ENCODE measurements at places on chromosomes 5 and 9. TPM values are rescaled to one million over a fixed set of nuclear protein-coding genes. Genes with fewer than 3 reads are reported as not detected.

GRCh38 chr5:143110591-143110990 is 292.9 kb downstream of the NR3C1 start:
- no peak for DNase-seq

The DMRTA1 gene
- total RNA-seq: not detected

GRCh38 chr9:133569121-133569785 is 34.7 kb downstream of the ADAMTSL2 start:
- no peak for DNase-seq

GRCh38 chr5:42912184-42912798 is 100.6 kb upstream of the SELENOP start:
- DNase-seq: no peak

GRCh38 chr5:176389135-176390123 is 878 bp downstream of the HIGD2A start:
- no peak for DNase-seq

DNA sequence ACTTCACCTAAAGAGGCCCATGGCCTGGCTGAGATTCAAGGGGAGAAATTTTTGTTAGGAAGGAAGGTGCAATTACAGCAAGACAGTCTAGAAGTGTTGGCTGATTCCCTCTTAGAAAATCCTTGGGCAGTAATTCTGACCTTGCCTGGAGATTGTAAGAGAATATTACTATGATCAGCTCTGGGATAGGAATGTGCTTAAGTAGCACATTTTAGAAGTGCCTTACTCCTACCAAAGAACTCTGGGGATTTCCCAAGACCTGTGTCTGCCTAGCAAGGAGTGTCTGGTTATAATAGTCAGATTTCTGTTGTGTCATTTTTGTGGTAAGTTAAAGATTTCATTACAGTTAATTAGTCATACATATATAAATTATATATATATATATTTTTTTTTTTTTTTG is 52.3 kb downstream of the NLN start:
- DNase-seq: no peak

The FAM174A gene
- 5.3 TPM for total RNA-seq

DNA sequence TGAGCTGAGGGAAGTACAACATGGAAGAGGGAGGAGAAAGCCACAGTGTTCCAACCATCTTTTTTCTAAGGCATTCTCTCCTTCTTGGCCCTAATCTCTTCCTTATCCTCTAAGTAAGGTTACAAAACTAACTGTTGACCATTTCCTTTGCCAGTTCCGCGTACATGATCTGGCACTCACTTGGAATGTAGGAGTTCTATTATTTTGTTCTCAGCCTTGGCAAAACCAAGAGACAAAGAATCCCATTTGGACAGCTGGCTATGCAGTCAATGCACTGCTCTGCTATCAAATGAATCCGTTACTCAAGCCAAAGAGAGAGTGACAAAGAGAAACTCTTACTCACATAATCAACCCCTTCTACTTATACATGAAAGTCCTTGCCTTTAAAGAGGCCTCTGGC is 410.3 kb downstream of the DTWD2 start:
- no peak for DNase-seq

The FRMD3 gene
- total RNA-seq: 1.2 TPM

GRCh38 chr5:565782-566440 is 41.7 kb upstream of the SLC9A3 start:
- DNase-seq: no peak

DNA sequence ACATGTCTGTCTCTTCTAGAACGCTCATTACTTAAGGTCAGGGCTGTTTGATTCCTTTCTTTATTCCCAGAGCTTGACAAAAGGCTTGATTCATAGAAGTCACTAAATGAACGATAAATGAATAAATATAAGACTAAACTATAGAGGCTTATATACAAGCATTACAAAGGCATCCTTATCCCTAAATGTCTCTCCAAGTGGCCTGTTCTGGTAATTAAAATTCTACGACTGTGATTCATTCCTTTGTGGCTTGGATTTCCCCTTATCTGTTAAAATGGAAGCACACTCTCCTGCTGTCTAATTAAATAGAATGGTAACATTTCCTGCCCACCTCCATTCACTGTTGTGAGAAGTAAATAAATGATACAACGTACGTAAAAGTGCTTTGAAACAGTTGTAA is 49.5 kb downstream of the C7 start:
- DNase-seq: no peak

DNA sequence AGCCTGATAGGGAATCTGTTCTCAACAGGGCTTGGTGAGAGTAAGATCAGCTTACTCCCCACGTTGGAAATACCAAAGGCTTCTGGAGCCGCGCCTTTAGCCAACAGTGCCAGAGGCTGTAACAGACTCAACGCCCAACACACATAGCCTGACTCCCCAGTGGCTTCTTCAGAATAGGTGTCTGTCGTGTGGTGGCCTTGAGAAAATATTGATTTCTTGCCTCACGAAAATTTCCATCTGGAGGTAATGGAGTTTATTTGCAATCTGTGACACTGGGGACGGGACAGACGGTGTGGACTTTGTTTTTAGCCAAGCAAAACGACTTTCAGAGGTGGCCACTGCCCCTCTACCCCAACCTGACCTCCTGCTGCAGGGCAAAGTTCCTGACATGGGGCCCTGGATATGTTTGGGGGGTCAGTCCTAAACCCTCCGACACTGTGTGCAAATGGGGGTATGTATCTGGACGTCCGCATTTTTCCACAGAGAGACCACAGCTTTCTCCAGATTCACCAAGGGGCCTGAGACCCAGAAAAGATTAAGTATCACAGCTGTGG is 189.3 kb downstream of the CDK5RAP2 start:
- DNase-seq: no peak

GRCh38 chr9:111056538-111056937 is 18.3 kb upstream of the LPAR1 start:
- no peak for DNase-seq

- no peak for DNase-seq
Observed at GRCh38 chr9:26662476-26662875, 230.1 kb downstream of the CAAP1 start.

- DNase-seq: no peak
Observed at GRCh38 chr9:32260151-32260862, 124.1 kb upstream of the ACO1 start.

The PCDHGC5 gene
- total RNA-seq: not detected

DNA sequence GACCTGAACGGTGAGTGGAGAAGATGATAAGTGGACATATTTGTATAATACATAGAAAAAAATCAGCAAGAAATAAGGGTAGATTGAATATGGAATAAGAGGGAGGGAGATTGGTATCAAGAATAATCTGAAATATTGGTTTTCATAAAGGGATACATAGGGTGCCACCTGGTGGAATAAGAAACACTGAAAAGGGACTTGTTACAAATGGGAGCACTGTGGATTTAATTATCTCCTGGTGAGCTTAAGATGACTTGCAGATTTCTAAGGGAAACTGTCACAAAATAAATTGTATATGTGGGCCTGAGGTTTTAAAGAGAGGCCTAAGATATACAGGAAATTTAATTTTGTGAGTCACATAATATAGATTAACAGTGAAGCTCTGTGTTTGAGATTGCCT is 1403.5 kb upstream of the CDH18 start:
- no peak for DNase-seq

DNA sequence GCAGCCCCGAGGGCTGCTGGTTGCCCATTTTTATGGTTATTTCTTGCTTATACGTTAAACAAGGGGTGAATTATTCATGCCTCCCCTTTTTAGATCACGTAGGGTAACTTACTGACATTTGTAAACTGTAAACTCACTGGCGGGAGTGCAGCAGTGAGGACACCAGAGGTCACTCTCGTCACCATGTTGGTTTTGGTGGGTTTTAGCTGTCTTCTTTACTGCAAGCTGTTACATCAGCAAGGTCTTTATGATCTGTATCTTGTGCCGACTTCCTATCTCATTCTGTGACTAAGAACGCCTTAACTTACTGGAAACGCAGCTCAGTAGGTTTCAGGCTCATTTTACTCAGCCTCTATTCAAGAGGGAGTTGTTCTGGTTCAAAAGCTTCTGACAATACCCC is 155.0 kb upstream of the PRDM9 start:
- DNase-seq: no peak
